NCI-H1417 (cell line): ENCODE measurements at places on chromosomes 5 and 9.

GRCh38 chr9:18905883-18906629, 127.0 kb downstream of the SAXO1 start:
- DNase-seq = no peak

GRCh38 chr5:143200781-143201398, 202.6 kb downstream of the NR3C1 start:
- peak; percentile 35 for DNase-seq

GRCh38 chr5:121630402-121630801, 221.3 kb upstream of the FTMT start:
- DNase-seq = no peak

GRCh38 chr5:143066556-143067281, 296.5 kb downstream of the ARHGAP26 start:
- DNase-seq = peak; percentile 67

DNA sequence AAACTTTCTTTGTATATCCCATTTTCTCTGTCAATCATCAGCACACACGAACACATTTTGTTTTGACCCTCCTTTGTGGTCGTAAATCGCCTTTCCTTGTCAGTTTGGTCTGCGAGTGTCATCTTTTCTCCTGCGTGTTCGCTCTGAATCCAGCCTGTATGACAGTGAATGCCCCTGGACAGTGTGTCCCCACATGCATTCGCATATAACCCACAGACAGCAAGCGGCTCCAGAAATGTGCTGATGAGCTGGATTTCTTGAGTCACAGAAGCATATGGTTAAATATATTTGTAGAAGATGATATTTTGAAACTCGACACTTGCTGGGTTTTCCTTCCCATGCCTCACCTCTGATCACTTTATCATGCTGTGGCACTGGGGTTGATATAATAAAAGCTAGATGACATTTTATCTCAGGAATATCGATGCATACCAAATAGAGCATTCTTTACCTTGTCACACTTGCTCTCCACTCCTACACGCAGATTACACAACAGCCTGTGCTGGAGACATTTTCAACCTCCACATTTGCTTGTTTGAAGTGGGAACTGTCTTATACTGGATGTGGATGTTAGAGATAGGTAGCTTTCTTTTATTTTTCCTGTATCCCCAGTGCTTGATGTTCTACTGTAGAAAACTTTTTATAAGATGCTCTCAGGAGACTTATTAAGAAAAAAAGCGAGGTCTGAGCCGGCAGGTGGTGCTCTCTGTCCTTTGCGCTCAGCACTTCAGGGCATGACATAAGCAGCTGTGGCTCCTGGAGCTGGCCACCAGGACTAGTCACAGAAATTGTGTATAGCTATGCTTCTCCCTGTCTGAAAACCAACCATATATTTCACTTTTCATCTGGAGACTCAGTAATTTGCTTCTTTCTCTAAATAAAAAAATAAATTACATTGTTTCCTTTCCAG, 215.1 kb downstream of the SH3GL2 start:
- DNase-seq = no peak

- DNase-seq = no peak
Measured at GRCh38 chr5:154309371-154309745, 118.8 kb downstream of the GALNT10 start.

DNA sequence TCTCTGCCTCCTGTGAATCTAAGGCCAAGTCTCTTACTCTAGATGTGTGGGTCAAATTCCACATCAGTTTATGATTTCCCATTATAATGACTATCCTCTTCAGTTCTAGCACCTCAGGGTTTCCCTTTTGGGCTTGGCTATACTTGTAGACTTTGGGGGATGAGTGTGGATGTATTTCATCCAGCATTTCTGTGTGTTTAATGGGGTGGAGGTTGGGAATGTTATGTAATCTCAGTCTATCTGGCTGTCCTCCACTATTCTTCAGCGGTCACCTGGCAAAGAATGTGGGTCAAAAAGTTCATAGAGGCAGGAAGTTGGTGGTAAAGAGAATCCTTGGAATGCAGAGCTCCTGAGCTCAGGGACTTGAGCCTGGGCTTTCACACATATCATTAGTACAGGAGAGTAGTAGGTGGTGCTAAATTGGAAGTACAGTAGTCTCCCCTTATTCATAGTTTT, 64.9 kb downstream of the CFAP95 start:
- DNase-seq = no peak
